Activated naive CD8-positive, alpha-beta T cell treated with anti-CD3 and anti-CD28 coated beads, Interleukin-2, amount 50 U/mL, for 16 hours (primary cell): ENCODE measurements at places on chromosomes 1 and 21.

- peak; percentile 25 for DNase-seq
These were observed 150.1 kb downstream of the PLXNA2 start for GRCh38 chr1:208093754-208094719.

DNA sequence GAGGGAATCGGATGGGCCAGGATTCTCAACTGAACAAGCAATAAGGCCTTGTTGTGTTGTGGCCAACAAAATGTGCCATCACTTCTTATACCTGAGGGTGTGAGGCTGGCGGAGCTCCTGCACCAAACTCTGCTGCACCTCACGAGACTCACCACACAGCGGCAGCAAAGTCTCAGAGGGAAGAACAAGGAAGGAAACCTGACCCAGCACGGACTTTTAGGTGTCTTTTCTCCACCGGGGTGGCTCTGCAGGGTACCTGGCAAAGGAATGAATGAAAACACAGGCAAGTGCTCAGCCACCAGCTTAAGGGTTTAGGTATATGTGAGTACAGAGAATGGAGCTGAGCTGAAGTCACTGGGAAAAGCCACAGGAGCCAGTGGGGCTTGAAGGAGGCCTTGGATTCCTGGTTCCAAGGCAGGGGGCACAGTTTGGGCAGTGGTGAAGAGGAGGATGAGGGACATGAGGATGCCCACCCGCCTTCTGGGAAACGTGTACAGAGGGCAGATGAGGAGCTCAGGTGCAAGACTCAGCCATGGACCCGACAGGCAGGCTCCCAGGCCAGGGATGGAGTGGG, 31.1 kb upstream of the HSD3B1 start:
- DNase-seq = no peak

- DNase-seq = no peak
These were observed 9.5 kb downstream of the SH3BGRL3 start for GRCh38 chr1:26289158-26290059.

DNA sequence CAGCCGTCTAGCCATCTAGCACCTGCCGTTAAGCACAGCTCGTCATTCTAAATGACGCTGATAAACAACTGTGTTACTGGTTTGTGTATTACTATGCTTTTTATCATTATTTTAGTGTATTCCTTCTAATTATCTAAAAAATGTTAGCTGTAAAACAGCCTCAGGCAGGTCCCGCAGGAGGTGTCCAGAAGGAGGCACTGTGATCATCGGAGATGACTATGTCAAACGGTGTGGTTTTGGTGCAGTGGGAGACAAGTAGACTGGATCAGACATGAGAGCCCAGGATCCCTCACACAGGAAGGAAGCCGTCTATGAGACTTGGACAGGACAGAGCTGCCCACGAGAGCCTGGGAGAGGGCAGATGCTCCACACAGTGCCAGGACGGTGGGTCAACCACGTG, 55.3 kb upstream of the COL6A1 start:
- no peak for DNase-seq

DNA sequence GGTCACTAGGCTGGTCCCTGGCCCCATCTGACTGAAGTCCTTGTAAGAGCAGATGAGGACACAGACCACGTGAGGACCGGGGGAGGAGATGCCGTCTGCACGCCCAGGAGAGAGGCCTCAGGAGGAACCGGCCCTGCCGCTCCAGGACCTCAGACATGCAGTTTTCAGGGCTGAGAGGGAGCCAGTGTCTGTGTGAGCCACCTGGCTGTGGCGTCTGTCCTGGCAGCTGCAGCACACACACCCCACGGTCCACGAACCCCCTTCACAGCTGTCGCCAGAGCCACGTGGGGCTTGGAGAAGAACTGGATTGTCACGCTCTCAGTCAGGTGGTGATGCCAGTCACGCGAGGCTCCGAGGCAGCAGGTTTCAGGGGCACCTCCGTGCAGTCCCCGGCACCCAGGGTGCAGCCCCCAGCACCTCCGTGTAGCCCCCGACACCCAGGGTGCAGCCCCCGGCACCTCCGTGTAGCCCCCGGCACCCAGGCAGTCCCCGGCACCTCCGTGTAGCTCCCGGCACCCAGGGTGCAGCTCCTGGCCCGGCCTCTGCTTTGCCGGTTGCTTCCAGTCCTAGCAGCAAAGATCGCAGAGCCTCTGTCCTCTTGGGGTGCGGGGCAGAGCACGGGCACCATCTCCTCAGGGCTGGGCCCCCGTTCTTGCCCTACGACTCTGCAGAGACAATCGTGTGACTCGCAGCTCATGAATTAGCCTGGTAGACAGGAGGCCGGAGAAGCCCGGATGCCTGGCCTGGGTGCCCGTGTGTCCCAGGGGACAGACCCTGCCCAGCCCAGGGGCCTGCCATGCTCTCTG, 19.0 kb upstream of the SUMO3 start:
- DNase-seq = no peak

DNA sequence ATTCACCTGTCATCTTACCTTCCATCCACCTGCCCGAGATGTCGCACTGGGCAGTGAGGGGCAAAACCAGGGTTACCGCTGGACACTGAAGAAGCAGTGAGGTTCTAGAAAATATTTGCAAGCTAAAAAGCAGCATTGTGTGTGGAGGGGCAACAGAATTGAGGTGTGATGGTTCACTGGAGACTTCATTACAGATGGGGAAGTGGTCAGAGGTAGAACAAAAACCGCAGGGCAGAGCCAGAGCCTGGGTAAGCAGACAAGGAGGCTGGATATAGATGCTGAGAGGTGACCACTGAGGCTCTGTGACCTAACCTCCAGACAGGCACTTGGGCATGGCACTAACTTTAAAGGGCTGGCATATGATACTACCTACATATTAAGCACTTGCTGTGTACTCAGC, 363.9 kb upstream of the PROX1 start:
- no peak for DNase-seq

DNA sequence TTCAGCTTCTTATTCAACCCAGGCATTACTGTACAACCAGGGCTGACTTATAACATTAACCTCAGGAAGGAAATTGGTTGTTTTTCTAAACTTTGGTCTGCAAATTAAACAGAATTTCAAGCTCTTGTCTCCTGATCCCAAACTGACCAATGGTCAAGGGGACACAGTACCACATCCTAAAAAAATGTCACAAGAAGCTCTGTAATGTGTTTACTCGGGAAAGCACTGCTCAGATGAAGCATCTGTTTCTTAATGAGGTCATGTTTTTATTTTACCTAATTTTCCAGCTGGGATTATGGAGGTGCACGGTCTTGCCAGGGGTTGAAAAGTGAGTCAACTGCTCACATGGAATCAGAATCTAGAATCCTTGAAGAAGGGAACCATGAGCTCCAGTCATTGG, 18.7 kb downstream of the ADAMTS5 start:
- no peak for DNase-seq

DNA sequence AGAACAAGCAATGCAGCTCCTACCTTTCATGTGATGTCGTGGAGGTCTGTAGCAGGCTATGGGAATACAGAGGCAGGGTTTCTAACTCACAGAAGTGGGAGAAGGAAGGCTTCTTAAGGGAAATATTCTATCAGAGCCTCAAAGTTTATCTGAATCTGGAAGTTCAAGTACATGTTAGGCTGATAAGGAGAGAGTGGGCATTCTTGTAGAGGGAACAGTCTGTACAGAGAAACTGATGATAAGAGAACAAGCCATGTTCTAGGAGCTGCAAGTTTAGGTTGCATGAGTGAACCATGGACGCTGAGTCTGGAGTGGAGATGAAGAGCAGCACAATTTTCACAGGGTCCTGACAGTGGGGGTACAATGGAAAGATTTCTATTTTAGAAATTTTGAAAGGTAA, 344.0 kb downstream of the CHRM3 start:
- no peak for DNase-seq

DNA sequence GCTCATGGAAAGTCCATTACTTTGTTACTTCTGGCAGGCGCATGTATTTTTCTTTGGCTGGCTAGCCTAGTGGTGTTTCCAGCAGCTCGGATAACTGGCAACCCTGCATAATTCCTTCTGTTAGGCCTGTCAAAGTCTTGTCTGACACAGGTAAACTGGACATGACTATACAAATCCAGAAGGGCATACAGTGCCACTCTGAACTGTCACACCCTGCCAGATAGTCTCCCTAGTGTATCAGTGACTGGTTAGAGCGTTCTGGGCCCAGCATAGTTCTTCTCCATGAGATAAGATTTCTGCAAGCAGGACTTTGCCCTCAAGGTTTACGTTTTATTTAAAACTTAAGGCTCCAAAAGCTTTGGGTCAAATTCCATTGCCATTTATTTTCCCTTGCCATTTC, 177.7 kb upstream of the GORAB start:
- DNase-seq = no peak

DNA sequence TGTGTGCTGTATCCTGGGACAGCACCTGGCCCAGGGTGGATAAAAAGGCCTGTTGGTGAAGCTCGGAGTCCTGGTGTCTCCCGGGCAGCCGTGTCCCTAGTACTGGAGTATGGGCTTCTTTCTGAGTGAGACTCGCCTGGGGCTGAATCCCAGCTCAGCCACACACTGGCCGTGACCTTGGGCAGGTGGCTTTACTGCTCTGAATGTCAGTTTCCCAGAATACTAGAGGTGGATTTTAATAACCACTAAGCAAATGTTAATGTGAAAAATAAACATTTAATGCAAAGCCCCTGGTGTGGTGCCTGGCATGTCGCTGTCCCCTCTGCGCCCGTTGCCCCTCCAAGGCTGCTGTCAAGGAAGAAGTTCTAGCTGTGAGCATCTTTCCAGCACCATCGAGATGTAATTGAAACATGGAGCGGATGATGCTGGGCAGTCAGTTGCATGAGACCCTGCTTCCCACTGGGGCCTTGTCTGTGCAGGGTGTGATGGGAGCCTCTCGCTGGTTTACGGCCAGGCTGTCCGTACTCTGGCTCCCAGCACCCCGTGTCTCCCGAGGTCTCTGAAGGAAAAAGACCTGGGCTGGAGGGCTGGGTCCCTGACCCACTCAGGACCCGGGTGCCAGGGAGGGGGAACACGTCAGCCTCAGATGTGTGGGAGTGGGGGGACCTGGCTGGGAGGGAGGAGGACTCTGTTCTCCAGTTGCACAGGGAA, 527.8 kb downstream of the MATN1 start:
- no peak for DNase-seq

DNA sequence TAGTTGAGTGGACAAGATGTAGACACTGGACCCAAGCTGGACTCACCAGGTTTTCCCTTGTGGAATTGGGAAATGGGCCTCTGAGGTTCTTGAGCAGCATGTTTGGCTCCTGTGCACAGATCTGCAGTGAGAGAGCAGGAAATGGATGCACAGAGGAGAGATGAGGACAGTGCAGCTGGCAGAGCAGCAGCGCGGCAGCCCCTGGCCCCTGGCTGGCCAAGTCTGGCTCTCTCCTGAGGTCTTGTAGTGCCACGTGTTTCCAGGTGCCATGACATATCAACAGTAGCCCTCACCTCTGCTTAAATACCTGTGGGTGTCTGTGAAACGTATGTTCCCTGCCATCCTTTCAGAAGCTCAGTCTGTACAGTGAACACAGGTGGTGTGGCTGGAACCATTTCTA, 19.2 kb upstream of the BCL10 start:
- DNase-seq = no peak

DNA sequence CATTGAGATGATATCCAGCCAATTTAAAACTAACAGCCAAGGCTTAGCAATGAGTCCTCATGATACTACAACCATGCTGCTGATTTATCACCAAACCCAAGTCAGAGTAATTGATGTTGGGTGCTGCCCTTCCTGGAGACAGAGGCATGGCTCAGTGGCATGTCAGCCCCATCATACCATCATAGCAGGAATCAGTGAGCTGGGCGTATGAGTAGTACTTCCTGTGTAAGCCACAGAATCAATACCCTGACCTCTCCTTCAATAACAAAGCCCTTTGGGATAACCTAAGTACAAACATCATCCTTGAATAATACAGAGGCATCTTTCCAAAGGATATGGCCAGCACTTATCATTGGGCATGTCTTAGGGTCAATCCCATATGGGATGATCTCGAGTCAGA, 3.0 kb upstream of the LCE1E start:
- DNase-seq = no peak

DNA sequence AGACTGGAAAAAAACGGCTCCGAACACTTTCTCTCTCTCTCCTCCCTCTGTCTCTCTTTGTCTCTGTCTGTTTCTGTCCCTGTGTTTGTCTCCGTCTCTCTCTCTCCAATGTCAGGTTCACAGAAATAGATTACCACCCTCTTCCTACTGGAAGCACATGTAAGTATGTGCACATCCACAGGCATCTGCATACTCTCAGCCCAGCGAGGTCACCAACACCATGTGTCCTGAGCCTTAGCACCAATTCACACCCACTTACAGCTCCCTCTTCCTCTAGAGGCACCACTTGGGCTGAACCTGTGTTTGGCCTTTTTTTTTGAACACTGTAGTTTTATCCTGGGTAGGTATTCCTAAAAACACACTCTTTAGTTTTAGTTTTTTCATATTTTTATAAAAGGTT, 130.5 kb downstream of the ETS2 start:
- no peak for DNase-seq

DNA sequence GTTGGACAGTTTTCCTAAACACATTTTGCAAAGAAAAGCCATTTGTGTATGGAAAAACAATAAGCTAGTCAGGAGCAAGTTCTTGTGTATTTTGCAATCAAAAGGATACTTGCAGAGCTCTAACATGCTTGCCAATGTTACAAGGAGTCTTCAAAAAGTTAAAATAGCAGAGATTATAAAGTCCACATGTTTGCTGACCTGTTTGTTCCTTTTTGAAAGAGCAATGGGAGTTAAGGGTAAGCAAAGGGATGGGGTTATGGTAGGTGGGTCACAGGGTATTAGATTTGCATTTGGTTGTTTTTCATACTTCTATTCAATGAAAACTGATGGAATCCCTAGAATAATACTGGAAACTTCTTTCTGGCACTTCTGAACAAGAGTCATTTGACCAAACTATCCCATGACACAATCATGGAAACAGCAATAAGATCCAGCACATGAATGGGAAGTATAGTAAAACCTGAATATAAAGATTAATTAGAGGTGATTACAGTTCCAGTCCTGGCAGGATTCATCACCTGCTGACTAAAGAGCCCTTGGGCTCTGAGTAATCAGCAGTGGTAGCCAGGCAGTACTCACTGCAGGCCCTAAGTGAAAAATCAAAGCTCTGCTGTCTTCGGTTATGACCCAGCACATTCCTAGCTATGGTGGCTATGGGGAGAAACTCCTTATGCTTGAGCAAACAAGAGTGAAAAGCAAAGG, 27.1 kb upstream of the ZC3H11B start:
- no peak for DNase-seq

DNA sequence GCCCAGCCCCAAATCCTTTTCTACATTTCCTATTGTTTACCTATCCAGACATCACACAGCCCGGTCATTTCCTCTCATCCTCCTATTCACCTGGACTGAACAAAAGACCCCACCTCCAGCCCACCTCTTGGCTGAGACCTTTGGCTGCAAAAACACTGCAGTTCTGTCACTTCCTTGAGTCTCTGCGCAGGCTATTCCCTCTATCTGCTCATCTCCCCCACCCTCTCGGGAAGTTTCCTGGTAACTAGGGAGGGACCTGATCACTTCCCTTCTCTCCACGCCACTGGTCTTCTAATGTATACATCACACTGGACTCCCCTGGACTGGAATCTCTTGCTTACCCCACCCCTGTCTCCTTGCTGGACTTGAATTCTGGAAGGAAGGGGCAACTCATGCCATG, 5.3 kb downstream of the HTR1D start:
- no peak for DNase-seq
